ENCODE measurements at places on chromosomes 11 and 22.

DNA sequence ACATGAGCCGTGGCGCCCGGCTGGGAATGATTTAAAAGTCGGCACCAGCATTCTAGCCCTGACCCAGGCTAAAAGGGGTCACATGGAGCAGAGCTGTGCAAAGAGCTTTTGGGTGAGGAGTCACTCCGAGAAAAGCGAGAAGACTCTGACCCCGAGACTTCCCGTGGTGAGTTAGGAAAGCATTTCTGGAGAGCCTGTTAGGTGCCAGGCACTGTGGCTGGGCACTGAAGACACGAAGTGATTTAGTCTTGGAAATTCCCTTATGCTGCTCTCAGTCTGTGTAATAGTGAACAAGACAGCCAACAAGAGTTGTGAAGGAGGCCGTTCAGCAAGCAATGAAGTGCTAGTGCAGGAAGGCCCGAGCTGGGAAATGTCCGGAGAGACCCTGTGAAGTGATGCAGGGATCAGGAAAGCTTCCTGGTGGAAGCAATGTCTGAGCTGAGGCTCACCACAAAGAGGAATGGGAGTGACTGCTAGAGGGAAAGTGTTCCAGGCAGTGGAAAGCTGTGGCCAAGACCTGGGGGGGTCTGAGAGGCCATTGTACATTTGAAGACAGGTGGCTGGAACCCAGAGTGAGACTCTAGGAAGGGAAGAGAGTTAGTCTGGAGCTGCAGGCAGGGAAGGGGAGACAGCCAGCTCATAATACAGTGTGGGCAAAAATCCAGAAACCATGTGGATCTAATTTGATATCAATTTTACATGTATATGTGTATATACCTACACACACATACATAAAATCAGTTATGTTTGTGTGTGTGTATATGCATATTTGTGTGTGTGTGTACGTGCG, 31.6 kb downstream of the MARK2 start:
- DNase-seq: peak; percentile 28

GRCh38 chr22:17744430-17744829, 29.8 kb downstream of the BID start:
- no peak for DNase-seq

- DNase-seq: no peak
Measured at GRCh38 chr11:15769203-15769602, 587.1 kb downstream of the SOX6 start.

- DNase-seq: no peak
Measured at GRCh38 chr11:111376181-111376871, 2.7 kb downstream of the POU2AF1 start.

- DNase-seq: no peak
Measured at GRCh38 chr22:48795664-48796063, 1032.0 kb downstream of the BRD1 start.

GRCh38 chr11:133924661-133925060, 32.1 kb downstream of the IGSF9B start:
- no peak for DNase-seq

GRCh38 chr11:36454941-36455631, 55.0 kb downstream of the TRAF6 start:
- DNase-seq: no peak

DNA sequence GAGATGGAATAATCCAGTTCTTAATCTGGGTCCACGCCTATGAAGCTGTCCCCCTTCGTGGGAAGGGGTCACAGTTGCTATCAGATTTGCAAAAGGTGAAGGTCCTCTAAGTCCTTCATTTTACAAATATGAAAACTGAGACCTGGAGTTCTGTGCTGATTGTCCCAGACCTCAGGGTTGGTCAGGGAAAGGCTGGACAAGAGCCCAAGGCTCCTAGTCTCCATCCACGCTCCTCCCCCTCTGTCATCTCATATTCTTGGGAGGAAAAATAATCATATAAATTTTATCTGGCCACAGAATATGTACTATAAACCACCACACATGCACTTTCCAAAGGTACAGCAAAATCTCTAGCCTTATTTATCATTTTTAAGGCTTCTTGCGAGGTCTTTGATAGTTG, 5.5 kb downstream of the PACSIN2 start:
- DNase-seq: no peak

GRCh38 chr11:126838779-126839178, 161.8 kb downstream of the KIRREL3 start:
- no peak for DNase-seq

GRCh38 chr11:73310661-73311393, 2.8 kb downstream of the ARHGEF17 start:
- DNase-seq: no peak

GRCh38 chr11:44811841-44812448, 85.2 kb downstream of the TSPAN18 start:
- DNase-seq: no peak

- DNase-seq: no peak
Measured at GRCh38 chr11:2865922-2866577, 19.5 kb downstream of the CDKN1C start.

DNA sequence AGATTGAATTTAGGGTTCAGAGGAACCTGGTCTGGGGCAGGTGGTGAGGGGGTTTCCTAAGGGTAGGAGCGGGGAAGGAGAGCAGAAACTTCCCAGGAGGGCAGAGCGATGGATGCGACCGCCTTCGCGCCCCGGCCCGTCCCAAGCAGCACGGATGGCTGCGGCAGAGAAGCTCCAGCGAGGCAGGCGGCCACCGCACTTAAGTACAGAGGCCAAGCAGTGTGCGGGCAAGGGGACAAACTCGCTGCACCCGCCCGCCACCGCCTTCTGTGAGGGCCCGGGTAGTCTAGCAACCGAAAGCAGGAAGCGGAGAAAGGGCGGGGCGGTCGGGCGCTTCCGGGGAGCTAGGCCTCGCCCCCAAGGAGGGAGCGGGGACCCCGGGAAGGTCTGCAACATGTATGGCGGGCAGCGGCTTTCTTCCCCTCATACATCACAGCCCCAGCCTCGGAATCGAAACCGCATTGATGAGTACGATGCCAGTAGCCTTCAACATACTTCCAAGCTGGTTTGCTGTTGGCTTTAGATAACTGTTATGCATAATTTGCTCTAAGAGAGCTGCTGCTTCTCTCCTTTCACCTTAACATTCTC, at the start of gene AGBL2:
TSS of gene AGBL2 (minus strand) at position 288 of the 588 bp plus-strand sequence. CDS start 719 bp downstream, outside the sequence.
- peak; percentile 82 for DNase-seq

DNA sequence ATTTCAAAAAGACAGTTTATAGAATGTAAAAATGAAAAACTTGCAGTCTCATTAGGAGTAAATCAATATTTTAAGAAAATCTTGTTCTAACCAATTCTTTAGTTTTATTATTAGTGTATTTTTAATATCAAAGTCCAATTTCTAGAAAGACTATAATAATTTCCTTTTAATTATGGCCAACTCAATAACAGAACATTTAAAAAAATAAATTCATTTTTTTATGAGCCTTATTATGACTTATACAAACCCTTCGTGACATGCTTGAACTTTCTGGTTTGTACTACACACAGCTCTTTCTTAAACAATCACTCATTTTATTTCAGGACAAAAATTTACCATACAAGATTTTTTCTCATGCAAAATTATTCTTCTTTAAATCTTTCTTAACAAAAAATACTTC, 11.7 kb upstream of the MRGPRE start:
- no peak for DNase-seq

- no peak for DNase-seq
Measured at GRCh38 chr11:27973851-27974536, 134.0 kb downstream of the KIF18A start.

DNA sequence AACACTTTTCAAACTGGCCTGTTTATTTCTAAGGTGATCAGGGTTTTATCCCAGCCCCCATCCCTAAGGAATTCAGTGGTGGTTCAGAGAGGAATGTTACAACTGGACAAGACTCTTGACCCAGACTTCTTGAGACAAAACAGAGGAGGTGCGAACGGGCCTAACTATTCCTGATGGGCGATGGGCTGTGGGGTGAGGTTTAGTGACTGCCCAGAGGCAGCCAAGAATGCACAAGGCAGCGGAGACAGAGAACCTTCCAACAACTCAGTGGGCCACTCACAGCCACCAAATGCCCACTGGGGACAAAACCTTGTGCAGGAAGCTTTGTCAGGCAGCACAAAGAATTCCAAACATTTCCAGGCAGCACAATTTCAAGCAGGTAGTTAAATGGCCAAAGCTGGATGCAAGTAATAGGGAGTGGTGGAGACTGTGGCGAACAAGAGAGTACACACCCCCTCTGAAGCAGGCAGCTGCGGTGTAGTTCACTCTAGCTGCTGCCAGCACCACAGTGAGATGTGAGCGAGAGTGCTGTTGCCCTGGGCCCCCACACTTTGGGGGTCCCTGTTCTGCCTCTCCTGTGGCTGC, 29.2 kb downstream of the SCUBE1 start:
- DNase-seq: no peak

Measured in EL (cell line).